Stimulated activated CD4-positive, alpha-beta T cell treated with anti-CD3 and anti-CD28 coated beads, Interleukin-15, amount 100 ng/mL, for 1 hour (primary cell): ENCODE measurements at places on chromosomes 12 and 14.

DNA sequence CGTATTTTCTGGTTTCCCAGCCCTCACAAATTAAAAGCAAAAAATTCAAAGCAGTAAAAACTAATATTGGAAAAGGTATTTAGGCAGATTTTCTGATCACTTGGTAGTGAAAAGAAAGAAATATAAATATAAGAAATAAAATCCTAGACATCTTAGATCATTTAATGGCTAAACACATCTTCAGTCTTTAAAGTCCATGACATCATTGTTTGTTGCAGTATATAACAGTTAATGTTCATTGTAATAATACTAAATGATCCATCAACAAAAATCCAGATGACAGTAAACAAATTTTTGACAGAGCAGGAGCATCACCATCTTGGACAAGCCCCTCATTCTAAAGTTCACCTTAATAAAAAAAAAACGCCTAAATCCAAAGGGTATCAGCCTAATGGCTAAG, 29.2 kb upstream of the CAPRIN2 start:
- DNase-seq: no peak

DNA sequence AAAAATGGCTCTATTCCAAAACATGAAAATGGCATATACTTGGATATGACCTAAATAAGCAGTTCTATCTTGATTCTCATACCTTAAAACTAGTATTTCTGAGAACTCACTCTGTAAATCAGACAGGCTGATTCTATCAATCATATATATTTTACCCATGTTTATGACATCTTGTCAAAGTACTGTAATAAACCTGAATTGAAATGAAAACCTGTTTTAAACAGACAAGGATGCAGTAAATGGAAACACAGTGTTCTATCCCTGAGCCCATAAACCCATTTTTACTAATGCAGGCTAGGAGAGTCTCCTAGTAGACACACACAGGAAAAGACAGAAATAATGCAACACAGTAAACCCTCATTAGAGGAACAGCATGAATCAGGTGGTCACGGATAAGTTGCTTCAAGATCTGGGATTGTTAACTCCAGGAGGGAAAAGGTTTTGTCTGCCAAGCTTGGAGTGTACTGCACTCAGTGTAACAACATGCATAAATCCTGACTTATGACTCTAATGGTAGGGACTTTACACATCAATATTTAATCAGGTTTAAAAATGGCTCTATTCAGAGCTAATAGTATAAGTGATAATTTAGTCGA, 93.6 kb upstream of the CPNE8 start:
- DNase-seq: no peak

- no peak for DNase-seq
Observed at GRCh38 chr12:100987552-100988521, 193.3 kb downstream of the ANO4 start.

DNA sequence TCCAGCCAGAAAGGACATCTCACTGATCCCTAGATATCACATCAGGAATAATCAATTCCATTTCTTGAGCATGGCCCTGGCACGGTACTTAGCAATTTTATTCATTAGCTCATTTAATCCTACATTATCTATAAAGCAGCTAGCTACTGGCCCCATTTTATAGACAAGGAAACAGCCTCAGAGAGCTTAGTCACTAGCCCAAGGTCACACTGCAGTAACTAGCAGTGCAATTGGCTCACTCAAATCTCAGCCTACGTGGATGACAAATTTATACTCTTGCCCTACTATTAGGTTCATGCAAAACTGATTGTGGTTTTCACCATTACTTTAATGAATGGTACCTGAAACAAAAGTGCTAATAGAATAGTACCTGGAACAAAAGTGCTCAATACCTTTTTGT, 41.7 kb downstream of the NUAK1 start:
- no peak for DNase-seq

GRCh38 chr14:51534610-51535011, 117.1 kb upstream of the FRMD6 start:
- DNase-seq: no peak

DNA sequence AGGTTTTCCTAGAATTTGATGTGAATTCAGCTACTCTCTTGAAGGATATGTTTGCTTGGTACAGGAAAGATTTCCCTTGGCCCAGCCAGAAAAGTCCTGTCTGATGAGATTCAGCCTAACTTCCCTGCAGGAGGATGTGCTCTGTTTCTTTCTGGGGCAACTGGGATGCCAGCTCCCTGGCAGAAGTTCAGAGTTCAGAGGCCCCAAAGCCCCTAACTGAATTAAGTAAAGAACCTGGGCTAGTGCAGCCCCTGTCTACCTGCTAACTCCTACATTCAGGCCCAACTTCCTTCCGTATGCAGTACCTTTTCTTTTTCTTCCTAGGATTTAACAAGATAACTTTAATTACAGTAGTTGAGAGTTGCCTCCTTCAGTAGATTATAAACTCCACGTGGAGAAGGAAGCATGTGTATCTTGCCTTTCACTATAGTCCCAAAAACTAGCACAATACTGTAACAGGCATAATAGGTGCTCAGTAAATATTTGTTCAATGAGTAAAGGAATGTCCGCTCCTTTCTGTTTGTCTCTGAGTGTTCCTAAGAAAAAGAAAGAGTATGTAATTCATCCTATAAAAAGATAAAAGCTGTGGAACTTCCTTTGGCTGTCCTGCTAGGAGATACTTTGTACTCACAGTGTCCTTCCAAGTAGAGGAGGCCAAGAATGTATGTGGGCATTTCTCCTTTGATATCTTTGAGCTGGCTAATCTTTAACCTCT, 141.0 kb downstream of the SLC8A3 start:
- DNase-seq: no peak
